ENCODE measurements at places on chromosomes 7 and 10.

DNA sequence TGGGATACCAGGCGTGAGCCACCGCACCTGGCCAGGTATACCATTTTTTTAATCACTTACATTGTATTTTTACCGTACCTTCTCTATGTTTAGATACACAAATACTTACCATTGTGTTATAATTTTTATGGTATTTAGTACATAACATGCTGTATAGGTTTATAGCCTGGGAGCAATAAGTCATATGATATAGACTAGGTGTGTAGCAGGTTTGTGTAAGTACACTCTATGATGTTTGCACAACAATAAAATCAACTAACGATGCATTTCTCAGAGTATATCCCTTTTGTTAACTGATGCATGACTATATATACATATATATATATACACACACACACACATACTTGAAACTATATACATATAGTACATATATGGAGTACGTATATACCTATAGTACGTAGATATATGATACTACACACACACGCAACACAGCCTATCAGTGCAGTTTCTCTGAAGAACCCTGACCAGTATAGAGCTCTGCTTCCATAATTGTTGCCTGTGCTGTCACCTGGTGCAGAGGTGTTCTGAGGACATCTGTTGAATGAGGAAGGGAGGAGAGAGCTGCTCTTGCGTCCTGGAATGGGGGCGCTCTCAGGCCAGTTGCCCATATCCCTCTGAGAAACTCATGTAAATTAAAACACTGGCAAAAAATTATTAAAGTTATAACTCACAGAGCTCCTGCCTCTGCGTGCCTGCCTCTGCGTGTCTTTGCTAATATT is 315.3 kb downstream of the FGFR2 start:
- no peak for DNase-seq

DNA sequence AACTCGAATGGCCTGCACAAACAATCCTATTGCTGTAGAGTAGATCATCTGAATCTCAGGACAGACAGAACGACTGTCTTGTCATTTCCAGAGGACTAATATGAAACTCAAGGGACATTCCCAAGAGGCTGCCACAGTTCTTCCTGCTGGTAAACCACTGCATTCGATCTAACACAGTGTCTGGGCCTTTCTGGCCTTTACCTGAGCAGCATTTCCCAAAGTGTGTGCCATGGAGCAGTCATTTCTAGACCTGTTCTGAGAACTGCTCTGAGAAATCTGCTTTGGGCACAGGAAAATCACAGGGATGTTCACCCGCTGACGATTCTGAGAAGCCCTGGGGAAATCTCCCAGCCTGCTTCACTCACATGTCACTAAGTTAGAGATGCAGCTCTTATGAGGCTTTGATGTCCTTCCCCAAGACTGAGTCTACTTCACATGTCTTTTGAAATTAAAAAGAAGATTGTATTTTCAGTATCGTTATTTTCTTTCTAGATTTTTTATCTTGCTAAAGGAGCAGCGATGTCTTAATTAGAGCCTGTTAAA is 18.4 kb downstream of the GPNMB start:
- no peak for DNase-seq

DNA sequence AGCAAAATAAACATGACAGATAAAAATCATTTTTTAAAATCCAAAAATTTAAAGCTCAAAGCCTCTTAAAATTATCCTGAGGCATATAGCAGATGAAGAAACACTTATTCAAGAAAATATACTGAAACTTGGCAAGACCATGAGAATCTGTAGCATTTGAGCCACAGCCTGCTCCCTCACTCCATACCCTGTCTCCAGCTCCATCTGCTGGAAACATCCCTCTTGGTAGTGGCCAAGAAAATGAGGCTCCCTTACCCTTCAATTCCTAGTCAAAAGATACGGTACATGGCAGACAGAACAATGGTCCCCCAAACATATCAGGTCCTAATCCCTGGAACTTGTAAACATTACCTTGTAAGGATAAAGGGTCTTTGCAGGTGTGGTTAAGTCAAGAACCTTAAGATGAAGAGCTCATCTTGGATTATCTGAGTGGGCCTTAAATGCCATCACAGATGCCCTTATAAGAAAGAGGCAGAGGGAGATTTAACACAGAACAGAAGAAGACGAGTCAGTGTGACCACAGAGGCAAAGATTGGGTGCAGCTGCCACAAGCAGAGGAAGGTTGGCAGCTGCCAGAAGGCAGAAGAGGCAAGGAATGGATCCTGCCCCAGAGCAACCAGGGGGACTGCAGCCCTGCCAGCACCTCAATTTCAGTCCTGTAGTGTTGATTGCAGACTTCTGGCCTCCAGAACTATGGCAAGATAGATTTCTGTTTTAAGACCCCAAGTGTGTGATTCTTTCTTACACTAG is 149.4 kb downstream of the ZNF248 start:
- DNase-seq = no peak

DNA sequence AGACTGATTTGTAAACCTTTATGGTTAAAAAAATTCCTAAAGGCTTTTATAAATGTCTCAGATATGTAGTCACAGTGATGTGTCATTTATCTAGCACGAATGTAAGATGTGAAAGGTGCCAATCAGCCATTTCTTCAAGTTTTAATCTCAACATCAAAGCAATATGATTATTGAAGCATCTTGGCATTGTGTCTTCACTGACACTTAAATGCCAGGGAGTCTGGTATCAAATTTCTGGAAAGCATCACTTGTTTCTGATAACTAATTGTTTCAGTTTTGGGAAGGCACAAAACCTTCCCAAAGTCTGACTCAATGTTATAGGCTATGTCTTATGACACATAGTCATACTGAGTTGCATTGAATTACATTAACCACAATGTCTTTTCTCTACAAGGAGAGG is 492.0 kb upstream of the CNTNAP2 start:
- no peak for DNase-seq

- peak; percentile 52 for DNase-seq
Observed at GRCh38 chr10:124728071-124728829, 15.9 kb downstream of the FAM53B start.

DNA sequence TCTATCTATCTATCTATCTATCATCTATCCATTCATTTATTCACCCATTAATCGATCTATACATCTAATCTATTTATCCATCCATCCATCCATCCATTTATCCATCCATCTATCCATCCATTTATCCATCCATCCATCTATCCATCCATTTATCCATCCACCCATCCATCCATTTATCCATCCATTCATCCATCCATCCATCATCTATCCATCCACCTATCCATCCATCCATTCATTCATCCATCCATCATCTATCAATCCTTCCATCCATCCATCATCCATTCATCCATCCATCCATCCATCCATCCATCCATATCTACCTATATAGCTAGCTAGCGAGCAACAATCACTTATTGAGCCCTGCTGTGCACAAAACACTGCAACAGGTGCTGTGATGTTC is 953.1 kb upstream of the ZNF722 start:
- DNase-seq = no peak

DNA sequence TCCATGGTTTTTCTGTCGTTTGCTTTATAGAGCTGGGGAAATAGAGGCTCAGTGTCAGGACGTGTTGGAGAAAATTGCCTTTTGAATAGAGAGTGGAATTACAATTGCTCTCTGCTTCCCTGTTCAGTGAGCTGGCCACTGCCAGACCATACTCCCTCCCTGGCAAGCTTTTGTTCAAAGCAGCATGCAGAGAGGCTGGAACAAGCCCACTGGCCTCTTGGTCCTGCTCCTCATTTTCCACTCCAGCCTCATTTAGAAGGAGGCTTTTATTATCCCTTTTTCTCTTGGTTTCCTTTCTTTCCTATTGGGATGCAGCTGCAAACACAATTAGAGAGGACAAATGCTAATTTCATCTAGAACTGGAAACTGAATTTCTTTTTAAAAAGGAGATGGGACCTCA is 302.2 kb upstream of the PODXL start:
- DNase-seq = no peak

GRCh38 chr10:6019010-6019782 is 41.9 kb upstream of the IL15RA start:
- no peak for DNase-seq

GRCh38 chr7:146022776-146023175 is 93.8 kb upstream of the CNTNAP2 start:
- no peak for DNase-seq

DNA sequence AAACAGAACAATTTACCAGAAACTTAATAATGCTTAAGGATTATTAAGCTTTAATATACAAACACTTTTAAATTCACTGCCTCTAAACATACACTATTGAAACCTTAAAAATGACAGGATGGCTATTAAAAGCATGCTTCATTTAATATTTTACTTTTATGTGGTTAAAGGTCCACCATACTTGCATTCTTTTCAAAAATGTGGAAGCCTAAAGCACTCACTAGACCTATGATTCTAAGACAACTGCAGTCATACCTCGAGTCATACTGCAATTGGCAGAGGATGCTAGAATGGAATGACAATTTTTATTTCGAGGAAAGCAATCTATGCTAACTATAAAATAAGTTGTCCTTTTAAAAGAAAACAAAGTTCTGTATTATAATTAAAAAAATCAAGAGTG is 85.3 kb downstream of the PIP4K2A start:
- DNase-seq = no peak

DNA sequence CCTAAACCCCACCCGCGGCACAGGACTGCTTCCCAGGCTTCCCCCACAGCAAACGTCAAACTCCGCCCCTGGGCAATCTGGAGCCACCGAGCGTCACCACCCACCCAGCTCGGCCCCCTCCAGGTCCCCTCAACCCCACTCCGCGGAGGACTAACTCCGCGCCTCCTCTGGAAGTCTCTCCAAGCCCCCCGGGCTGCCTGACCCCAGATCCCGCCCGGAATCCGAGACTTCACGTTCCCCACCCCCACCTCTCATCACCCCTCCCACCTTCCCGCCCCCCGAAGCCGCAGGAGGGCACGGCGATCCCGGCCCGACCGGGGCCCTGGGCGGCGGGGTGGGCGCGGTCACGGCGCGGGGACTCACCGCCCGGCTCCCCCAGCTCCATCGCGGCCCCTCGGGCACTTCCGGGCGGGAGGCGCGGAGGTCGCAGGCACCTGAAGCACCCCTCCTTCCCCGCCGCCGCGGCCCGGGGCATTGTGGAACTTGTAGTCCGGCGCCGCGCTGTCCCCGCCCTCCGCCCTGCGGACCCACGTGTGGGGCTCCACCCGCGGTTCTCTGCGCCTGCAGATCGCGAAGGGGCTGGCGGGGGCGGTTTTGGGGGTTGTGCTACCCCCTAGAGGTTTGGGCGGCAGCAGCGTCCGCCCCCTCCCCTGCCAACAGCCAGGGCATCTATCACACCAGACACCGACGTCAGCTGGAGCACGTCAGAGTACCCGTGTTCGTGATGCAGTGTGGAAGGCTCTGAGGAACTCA is at the start of gene TMUB1:
Gene TMUB1 (minus strand): TSS at position 423 of the 753 bp plus-strand sequence. CDS start 930 bp downstream, outside the sequence.
- peak; percentile 83 for DNase-seq

GRCh38 chr10:71995887-71996575 is 31.8 kb downstream of the CHST3 start:
- no peak for DNase-seq

- peak; percentile 70 for DNase-seq
Observed at GRCh38 chr7:123748171-123748733, 551 bp downstream of the WASL start.

GRCh38 chr10:91187156-91187555 is 33.3 kb upstream of the PCGF5 start:
- DNase-seq = no peak

GRCh38 chr7:44275146-44275545 is 50.2 kb downstream of the CAMK2B start:
- no peak for DNase-seq

DNA sequence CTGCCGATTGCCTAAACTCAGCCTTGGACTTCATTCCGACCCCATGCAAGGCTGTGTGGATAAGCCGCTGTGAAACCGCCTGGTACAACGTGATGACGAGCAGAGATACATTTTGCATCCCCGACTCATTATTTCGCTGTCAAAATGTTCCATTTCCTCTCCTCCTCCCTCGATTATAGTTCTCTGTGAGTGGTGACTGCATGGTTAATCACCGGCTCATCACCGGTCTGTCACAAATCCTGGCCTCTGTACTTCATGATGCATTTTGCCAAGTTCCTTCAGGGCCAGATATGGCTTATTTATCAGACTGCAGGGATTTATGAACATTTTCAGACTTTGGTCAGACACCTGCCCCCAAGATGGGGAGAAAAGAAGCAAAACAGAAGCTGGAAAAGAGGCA is 461.6 kb upstream of the DPP6 start:
- no peak for DNase-seq

DNA sequence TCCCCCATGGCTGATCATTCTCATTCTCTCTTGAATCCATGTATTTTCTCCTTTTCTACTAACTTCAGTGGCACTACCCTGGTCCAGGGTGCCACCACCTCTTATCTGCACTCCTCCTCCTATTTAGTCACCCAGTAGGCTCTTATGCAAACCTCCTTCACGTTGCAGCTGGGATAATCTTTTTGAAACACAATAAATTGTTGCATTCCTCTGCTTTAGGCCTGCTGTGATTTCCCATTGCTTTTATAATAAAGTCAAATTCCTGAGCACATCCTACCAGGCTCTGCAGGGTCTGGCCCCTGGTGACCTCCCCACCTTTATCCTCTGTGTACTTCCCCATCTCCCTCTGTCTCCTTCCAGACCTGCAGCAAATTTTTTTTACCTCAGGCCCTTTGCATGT is 112.7 kb upstream of the KIAA1217 start:
- no peak for DNase-seq

- no peak for DNase-seq
Observed at GRCh38 chr7:15832996-15833395, 146.5 kb upstream of the MEOX2 start.

DNA sequence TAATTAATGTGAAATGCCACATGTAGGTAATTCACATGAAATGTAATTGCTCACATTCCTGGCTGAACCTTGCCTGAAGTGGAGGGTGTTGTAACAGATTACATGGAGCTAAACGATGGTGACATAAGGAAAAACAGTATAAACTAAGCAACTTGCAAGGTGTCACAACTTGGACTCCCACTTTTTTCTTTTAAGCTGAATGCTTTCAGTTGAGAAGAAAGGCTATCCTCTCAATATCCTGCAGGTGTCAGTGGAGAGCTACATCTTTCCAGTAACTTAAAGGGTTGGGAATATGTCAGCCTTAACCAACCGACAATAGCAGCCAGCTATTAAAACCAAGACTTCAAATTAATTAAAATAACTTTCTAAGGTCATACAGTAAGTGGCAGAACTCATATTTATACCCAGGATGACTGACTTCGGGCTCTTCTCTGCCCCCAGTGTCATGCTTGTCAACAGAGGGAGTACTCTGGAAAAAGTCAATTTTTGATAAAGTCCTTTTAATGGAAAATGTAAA is 33.7 kb downstream of the NRBF2 start:
- DNase-seq = no peak

DNA sequence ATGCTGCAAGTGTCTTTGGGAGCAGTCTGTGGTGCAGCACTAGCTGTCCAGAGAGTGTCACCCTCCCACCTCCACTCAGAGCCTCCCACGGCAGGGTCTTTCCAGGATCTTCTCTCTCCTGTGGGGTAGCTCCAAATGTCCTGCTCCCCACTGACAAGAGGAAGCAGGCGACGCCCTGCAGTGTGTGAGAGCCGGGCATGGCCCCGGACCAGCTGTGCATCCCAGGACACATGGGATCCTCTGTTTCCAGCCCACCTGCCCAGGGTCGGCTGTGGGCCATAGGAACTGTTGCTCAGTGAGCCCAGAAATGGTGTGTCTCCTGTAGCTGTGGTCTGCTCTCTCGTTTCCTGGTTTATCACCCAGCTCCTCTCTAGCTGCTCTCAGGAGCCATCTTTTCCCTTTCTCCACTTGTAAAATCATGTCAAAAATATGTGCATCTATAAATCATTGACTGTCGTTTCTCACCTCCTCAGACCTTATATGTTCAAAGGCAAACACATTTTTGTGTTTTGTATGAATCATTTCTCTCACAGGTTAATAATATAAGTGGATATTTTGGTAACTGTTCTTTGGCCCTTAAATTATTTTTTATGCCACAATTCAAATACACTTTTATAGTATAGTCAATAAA is 74.9 kb downstream of the VWC2 start:
- DNase-seq = no peak
